ENCODE measurements at places on chromosomes 11 and 22.
A peak's percentile ranks its signal among the peaks of the same experiment; 100 is the strongest.

DNA sequence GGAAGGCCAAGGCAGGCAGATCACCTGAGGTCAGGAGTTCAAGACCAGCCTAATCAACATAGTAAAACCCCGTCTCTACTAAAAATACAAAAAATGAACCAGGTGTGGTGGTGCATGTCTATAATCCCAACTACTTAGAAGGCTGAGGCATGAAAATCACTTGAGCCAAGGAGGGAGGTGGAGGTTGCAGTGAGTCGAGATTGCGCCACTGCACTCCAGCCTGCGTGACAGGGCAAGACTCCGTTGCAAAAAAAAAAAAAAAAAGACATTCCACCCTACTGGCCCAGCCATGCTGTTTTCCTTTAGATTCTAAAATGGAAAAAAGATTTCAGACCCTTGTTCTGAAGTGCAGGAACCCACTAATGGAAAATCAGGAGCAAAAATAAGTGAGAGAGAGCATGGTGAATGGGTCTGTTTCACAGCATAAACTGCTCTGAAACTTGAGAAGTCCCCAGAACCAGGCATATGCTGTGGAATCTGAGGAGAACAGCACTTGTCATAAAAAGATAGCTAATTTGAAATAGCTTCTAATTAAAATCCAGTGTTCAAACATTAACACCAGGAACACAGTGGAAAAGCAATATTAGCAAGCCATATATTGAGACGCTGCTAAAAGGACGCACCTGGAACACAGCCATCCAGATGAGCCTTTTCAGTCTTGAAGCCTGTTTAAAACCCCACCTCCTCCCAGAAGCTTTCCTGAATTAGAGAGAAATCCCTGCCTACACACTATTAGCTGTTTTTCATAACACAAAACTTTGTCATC lies 66.3 kb upstream of the CHRM4 start:
- no peak for DNase-seq

GRCh38 chr11:12159351-12160099 lies 49.1 kb downstream of the MICAL2 start:
- DNase-seq: no peak

- DNase-seq: peak; percentile 50
Observed at GRCh38 chr22:50473088-50473487, 1.7 kb downstream of the SBF1 start.

GRCh38 chr11:95575517-95575916 lies 214.1 kb downstream of the FAM76B start:
- DNase-seq: no peak

- no peak for DNase-seq
Observed at GRCh38 chr22:23168391-23169042, 11.8 kb upstream of the BCR start.

DNA sequence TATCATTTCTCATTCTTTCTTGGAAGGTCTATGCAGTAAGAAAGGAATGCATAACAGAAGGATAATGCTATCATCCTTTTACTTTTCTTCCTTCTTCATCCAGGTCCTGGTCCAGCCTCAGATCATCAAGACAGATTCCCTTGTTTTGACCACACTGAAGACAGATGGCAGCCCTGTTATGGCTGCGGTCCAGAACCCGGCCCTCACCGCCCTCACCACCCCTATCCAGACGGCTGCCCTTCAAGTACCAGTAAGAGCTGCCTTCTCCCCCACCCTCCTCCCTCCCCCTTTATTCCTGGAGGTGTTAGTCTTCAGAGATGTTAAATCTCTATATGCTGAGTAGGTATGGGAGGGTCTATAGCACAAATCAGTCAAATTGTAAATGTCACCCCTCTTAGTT lies 37.9 kb downstream of the SREBF2 start:
- no peak for DNase-seq

DNA sequence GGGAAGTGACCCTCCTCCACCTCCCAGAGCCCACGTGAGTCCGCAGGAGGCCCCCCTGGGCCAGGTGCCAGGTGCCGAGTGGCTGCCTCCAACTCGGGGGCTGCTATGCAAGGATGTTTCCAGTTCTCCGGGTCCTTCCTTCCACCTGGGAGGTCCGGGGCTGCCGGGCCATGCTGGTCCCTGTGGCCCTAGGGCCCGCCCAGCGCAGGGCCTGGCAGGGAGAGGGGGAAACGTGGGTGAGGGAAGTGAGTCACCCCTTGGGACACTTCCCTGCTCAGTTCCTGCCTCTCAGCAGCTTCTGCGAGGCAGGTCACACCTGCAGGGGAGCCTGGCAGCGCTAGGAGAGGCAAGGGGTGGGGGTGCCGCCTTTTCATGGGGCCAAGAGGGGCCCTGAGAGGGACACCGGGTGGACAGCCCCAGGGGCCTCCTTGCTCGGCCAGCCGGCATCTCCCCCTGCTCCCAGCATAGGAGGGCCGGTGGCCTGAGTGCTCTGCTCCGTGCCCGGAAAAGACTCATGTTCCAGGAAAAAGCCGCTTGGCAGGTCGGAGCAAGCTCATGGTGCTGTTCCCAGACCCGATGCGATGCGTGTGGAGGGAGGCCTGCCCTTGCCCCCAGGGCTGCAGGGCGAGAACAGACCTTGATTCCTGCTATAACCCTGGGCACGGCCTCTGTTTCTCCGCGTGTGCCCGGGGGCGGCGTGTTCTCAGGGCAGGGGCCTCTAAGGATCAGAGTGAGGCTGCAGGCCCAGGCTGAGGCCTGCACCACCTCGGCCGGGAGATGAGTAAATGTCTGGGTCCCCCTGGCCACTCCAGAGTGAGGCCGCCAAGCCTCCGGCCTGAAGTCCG lies 30.3 kb upstream of the WNT7B start:
- DNase-seq: no peak

- peak; percentile 32 for DNase-seq
Observed at GRCh38 chr11:12717851-12718291, 43.6 kb downstream of the TEAD1 start.

DNA sequence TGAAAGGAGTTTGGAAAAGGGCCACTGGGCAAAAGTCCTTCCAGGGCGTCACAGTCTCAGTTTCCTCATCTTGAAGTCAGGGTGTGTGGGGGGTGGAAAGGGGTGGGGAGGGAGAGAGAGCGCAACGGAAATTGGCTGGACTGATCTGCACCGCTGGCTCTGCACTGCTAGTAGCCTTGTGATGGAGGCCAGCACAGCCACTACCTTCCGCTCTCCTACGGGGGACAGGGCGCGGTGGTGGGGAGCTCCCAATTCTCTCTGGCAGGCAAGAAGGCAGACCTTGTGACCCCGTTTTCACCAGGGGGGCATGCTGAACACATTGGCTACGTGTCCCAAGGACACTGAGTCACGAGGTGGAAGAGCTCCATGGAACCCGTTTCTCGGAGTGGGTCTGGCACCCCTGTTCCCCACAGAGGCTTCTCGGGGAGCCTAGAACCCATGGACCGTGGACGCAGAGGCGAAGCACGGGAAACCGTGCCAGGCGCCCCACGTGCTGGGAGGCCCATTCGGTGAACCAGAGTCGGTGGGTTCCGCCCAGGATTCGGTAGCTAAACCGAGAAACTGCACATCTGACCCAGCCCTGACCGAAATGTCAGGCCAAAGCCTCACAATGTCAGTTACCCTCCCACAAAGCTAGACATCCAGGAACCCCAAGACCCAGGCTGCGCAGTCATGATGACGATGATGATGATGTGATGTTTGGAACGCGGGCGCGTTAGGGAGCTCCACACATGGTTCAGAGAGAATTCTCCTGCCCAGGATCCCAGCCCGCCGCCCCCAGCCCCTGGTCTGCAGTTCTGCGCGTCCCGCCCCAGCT lies 28.3 kb upstream of the WNT11 start:
- no peak for DNase-seq

DNA sequence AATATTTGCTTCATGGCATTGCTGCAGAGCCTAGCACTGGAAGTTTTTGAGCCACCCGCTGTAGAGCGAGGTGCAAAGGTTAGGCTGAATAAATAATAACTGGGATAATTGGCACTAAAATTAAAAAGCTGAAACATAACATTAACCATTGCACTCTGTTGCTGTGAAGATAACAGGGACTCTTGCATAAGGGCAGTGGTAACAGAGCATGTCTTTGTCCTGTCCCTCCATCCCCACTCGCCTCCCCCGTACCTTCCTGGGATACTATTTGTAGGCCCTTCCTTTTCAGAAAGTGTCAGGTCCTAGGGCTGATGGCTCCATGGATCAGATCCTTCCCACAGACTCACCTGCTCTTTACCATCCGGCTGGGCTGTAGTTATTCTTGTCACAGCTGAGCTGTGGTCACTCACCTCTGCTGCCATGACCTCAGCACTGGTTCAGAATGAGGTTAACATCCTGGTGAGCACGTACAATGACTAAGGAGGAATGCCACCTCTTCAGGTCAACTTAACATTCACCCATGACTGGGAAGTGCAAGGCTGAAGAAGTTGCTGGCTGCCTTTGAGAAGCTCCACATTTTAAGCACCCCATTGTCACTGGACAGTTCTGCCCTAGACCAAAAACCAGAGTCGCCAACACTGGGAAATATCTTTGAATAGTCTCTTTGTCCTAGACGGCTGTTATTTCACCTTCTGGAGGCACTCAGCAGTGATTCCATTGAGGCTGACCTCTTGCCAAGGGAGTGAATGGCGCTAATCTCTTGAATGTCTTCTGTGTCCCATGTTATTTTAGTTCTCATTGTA lies 103.2 kb upstream of the KIRREL3 start:
- no peak for DNase-seq

DNA sequence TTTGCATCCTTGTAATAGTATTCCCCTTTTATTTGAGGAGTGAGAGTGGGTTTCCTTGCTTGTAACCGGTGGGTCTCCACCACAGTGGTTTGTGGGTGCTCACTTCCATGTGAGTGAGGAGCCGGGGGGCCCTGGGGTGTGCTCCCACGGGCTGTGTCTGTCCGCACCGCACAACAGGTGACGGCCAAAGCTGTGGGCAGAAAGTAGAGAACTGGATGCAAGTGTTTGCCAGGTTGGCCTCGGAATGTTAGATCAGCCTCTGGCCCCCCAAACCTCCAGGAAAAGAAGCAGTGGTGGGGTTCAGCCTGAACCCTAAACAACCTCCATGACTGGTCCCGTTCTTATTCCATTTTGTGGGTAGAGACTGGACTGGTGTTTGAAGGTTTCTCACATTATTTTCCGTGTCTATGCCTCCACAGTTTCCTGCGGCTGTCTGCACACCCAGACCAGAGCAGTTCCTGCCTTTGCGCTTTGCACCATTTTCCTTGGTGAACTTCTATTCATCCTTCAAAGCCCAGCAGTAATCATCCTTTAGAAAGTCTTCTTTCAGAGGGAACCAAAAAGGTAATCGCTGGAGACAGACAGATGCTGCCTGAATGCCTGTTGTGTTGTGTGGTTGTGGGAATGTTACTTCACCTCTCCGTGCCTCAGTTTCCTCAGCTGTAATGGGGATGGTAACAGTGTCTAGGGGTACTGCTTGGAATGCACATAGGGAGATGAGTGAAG lies 77.2 kb downstream of the MYEOV start:
- DNase-seq: no peak

GRCh38 chr22:29733362-29734201 lies 13.8 kb downstream of the CABP7 start:
- no peak for DNase-seq

DNA sequence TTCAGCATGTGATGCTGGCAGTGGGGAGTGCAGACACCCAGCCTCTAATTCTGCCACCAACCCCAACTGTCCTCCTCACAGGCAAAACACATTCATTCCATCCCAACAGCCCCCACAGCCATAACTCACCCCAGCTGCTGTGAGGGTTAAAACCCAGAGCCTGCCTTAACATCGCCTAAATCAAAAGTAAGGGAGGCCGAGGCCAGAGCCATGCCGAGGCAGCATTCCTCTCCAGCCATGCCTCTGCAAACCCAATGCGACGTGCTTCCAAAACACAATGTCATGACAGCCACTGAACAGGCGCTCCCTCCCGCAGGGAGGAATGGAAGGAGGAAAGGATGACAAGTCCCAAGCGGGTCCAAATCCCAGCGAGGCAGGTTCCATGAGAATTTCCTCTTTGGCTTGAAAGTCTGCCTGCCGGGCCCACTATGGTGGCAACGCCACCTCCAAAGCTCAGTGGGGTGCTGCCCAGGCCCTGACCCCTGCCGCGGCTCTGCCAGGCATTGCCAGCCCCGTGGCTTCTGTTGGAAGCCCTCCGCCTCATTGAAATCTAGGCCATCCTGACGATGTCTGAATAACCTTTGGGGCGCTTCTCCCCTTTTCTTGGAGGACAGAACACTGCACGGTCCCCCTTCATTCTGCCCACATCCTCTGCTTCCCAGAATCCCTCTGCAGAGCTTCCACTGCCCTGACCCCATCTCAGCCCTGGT lies 472.3 kb downstream of the BRD1 start:
- no peak for DNase-seq

- DNase-seq: no peak
Observed at GRCh38 chr11:121944556-121945230, 171.3 kb downstream of the BLID start.

DNA sequence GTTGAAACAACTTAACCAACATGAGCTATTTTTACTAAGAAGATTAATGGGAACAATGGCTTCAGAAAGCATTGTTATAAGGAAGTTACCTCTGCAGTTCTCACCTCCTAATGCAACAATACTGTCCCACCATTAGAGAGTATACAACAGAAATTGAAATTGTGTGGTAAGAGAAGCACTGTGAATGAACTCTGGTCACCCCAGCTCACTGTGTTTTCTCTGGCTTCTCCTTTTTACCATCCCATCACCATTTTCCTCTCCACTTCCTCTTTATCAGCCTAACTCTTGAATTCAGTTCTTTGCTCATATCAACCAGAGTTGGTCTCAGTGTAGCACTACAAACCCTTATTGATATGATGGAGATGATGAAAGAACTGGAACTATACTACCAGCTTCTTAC lies 138.0 kb upstream of the POU2AF2 start:
- DNase-seq: no peak

- DNase-seq: peak; percentile 57
Observed at GRCh38 chr11:121494355-121495099, 41.8 kb upstream of the SORL1-AS1 start.

- DNase-seq: no peak
Observed at GRCh38 chr11:59254286-59254685, 41.6 kb upstream of the MPEG1 start.

- no peak for DNase-seq
Observed at GRCh38 chr11:100229086-100229485, 458.0 kb upstream of the ARHGAP42 start.

DNA sequence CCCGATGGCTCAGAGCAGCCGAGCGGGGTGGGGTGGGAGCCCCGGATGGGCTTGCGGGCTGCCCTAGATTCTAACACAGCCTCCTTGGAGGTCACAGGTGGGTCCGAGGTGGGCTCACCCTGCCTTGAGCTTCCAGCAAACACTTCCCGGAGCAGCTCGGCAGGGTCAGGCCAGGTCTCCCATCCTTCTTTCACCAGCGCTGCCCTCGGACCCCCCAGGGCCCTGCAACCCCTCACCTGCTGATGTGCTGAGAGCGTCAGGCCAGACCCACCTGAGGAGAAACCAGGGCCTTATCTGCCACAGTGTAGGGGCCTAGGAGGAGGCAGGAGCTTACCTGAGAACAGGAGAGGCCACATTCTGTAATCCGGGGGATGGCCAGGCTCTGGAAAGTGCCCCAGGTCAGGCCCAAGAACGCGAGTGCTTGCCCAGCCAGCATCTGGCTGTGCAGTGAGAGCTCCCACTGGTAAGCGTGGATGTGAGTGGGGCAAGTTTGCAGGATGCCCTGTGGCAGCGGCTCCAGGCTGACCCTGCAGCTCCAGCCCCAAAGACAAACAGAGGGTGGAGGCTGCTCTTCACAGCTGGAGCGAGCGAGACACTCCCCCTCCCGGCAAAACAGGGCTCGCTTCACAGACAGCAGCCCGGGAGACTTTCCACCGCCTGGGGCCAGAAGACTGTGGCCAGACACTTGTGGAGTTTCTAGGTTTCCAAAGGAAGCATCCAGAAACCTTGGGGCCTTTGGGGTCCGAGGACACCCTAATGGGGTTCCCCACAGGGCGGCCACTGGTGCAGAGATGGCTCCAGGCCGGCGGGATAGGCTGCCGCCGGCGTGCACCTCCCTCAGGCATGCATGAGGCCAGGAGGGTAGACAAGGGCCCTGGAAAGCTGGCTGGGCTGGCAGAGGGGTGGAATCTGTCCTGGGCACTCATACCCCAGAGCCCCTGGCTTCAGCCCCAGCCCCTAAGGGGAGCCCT lies at the start of gene IL17REL:
TSS of gene IL17REL (minus strand) at position 555 of the 971 bp plus-strand sequence. CDS start at position 436, 119 bp downstream.
- DNase-seq: no peak

Data from activated naive CD4-positive, alpha-beta T cell treated with Interleukin-2 at 50 U/mL for 16 hours (primary cell).